ENCODE measurements at places on chromosomes 3 and 15. TPM values are rescaled to one million over a fixed set of nuclear protein-coding genes. Genes with fewer than 3 reads are reported as not detected.

DNA sequence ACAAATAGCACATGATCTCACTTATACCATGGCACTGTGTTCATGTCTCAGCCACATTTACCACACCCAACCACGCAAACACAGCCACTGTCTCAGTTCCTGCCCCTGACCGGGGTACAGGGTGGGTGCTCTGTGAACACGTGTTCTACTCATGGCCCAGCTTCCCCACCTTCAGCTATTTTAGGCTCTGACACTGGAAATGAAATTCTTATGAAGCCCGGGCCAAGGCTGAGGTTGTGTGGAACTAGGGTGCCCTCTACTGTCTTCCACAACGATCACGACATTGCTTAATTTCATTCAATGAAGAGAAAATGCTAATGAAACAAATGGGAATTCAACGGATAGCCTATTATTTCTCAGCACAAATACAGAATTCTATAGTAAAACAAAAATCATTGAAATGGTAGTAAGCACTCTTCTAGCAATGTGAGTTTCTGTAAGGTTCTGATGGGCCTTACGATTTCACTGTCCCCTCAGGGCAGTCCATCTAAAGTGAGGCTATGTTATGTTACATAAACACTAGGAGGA lies 2.1 kb upstream of the GABRA5 start:
- DNase-seq: peak; percentile 78

GRCh38 chr15:82536409-82537350 lies 3.6 kb downstream of the RPS17 start:
- no peak for DNase-seq

DNA sequence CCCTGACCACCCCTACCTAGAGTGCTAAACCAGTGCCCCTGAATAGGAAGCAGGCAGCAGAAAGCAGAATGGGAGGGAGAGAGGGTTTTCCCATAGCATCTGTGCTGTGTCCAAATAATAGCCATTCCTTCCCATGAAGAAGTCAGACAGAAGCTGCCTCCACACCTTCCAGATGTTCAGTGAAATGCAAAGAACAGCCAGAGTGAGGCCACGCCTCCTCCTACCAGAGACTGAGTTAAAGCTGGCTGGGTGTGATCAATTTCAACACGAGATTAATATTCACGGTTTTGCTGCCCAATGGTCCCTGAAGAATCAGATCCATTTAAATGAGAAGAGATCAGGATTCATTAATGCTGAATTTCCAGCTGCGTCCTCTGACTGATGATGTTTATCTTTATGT lies 111.8 kb downstream of the SRGAP3 start:
- no peak for DNase-seq

- no peak for DNase-seq
Measured at GRCh38 chr3:193214445-193214844, 26.6 kb upstream of the PLAAT1 start.

DNA sequence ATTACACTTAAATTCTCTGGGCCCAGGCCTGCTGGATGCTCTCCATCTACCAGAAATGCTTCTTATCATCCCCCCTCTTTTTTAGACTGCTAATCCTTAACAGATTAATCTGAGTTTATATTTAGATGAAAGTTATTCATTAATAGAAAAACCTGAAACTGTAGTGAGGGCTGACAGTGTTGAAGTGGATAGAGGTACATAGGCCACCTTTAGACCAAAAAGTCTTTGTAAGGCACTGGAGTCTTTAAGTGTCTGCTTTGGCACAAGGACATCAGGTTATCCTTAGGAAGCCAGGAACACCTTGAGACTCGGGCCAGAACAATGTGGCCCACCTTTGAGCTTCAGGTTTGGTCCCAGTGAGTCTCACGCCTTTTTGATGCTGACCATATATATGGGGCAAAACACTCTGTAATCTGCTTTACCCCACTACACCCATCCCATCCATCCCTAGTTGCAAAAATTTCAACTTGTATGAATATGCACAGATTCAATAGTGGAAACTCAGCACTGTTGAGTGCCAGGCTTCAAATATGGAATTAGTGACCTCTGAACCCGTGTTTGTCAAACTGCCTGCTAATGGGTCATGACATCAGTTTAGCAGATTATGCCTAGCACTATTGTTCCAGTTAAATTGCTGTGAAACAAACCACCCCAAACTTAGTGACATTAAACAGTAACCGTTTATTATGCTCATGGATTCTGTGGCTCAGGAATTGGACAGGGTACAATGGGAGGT lies 44.0 kb downstream of the PDE8A start:
- DNase-seq: no peak

DNA sequence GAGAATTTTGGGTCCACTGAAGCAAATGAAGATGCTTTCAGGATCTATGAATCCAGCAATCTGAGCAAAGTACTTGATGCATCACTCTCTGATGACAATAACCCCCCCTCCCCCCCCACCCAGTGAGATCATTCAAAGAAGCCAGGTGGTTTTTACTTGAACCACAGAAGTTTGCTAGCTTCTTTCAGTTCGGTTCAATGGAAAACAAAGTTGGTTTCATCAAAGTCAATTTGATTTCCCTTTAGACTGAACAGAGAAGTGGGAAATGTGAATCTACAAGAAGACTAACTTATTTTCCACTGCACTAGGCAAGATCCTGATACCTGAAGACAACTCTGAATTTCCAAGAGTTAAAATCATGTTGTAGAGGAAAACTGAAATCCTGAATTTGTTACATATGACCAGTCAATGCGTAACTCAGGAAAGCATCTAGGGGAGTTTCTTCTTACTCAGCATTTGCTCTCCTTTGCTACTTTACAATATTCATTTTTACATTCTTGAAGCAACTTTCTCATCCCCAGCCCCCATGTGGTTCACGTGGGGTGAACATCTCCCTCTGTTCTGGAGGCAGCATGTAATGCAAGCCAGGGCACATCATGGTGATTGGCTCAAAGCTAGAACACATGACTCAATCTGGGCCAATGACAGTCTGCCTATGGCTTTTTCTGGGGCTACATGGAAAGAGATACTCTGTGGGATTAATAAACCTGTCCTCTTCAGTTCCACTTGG lies 572.6 kb downstream of the FOXP1 start:
- DNase-seq: no peak

DNA sequence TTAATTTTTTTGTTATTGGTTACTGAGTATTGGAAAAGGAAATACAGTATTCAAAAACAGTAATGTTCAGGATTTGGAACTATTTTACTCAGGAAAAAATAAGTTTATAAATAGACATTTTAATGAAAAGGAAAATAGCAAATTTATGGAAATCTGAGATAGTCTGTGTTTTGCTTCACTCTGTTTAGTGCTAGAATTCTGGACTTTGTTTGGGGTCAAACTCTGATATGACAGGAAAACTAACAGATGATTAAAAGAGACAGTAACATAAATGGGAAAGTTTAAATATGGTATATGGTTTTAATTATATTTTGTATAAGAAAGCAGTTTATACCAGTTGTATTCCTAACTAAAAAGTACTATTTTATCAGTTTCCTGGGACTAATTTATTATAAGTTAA lies 17.4 kb downstream of the SETD5 start:
- DNase-seq: no peak

DNA sequence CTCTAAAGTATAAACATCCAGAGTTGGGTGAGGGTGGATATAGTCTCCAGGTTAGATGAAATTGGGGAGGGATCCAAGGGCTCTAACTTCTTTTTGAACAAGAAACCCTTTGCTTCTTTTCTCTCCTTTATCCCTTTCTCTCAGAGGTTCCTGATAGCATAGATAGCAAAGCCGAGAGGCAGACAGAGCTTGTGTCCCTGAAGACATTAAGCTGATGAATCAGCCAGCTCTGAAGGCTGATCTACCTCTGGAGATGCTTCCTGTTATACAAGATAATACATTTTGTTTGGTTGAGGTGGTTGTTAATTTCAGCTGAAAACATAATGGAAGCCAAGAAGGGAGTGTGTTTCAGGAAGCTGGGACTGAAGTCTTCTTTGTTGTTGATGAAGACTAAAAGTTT lies 193.2 kb downstream of the PDCD6IP start:
- DNase-seq: no peak

DNA sequence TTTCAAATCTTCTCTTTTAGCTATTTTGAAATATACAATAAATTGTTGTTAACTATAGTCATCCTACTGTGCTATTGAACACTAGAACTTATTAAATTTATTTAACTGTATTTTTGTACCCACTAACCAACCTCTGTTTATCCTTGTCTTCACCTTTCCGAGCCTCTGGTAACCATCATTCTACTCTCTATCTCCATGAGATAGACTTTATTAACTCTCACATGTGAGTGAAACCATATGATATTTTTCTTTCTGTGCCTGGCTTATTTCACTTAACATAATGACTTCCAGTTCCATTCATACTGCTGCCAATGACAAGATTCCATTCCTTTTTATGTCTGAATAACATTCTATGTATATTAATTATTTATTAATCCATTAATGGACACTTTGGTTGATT lies 15.8 kb upstream of the SLC15A2 start:
- no peak for DNase-seq

DNA sequence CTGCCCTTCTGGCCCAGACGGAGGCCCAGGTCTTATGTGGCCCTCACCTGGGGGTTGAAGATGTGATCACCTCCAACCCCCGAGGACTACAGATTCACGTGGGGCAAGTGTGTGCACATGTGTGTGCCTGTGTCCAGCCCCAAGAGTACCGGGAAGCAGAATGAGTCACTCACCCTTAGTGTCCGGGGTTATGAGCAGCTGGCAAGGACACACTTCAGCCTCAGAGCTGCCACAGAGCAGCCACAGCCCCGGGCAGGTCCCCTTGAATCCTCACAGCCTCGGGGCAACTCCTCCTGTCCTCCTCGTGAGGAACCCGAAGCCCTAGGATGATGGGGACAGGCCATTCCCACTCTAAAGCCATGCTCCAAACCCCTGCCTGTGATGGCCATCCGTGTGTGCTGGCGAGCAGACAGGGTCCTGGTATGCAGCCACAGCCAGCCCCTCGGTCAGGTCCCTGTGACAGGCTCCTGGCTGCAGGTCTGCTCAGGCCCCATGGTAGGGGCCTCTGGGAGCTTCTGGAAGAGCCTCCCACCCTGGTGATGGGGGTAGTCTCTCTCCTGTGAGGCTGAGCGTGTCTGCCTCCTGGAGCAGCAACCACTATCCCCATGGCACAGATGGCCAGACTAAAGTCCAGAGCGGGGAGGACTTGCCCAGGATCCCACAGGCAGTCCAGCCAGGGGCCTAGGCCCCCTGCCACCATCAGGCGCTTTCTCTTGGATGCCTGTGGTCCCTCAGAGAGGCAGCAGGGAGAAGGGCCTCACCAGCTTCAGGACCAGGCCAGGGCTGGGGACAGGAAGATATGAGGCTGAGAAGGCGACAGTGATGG lies 852 bp downstream of the STAB1 start:
- no peak for DNase-seq

GRCh38 chr3:50652709-50653108 lies 22.0 kb upstream of the DOCK3 start:
- peak; percentile 76 for DNase-seq

DNA sequence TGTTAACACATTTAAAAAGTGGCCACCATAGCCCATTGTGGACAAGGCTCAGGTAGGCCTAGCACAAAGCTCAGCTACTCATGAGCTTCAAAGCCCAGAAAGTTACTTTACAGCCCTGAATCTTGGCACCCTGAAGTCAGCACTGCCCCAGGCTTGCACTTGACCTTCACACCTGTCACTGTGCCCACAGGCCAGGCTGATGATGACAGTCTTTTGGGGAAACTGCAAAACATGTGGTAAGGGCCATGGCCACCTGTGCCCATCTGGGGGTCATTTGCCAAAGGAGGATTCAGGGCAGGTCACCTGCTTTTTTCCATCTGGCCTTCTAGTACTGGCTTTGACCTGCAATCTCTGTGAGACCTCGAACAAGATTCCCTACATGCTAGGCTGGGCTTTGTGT lies 11.0 kb downstream of the CHDH start:
- no peak for DNase-seq

GRCh38 chr3:58794750-58795149 lies 128.2 kb upstream of the FAM3D start:
- no peak for DNase-seq

Gene TRNT1
- 14.7 TPM for total RNA-seq

Gene SLC6A11
- total RNA-seq: 0.24 TPM

Gene GPR160
- 15.4 TPM for total RNA-seq

Gene LRRK1
- total RNA-seq: 3.3 TPM

Gene NEK10
- 0.30 TPM for total RNA-seq

Gene GOLGA8J
- not detected for total RNA-seq

Gene VGLL3
- 1.5 TPM for total RNA-seq

Data from H7 (cell line).